Umbilical cord (tissue), 2 donors: ENCODE measurements at places on chromosomes 5 and 9. TPM values are rescaled to one million over a fixed set of nuclear protein-coding genes. Genes with fewer than 3 reads are reported as not detected.
A peak's percentile ranks its signal among the peaks of the same experiment; 100 is the strongest.

DNA sequence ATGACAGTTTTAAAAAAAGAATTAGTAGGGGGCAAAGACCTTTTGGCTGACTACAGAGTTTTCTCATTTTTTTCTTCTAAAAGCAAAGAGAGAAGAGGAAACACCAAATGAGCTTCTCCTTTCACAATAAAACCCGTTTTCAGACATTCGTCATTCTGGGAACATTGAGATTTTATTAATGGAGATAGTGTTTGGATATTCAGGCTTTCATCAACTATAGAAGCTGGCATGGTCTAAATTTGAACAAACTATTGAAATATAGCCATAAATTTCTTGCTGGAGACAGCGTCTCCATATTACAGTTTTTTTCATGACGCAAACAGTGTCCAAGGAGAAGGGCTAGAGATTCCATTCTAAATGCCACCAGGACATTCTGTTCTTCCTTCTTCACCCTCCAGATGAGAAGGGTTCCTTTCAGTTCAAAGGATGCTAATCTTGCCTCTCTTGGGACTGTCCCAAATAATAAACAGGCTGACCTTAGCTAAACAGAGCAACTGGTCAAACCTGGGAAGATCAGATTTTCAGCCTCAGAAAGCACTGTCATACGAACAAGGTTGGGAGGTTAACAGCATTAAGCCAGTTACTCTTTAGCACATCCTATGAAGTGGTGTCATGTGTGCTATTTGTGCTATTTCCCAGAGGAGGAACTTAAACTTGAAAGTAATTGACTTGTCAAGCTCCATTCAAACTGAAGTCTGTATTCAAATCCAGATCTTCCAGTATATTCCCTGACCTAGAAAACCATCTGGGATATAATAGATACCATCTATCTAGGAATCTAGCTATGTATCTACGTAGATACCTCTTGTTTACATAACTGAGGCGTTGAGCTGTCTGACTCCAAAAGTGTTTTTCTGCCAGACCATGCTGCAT is 125.6 kb downstream of the LPAR1 start:
- DNase-seq, result no peak

DNA sequence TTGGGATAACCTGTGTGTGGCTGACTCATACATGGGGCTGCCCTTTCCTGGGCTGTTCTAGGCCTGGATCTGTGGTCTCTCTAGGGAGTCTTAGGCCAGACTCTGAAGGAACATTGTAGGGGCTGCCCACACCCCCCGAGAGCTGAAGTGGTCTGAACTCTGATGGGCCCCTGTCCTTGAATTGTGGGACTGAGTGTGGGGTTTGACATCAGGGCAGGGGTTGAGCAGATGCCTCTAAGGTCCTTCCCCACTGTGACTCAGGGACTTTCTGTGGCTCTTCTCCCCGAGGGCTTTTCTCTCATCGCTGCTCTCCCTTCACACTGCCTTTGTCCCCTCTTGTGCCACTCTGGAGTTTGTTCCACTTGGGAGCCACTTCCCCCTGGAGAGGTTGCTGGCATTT is 215.0 kb downstream of the MELK start:
- no peak for DNase-seq

Gene WNK2
- total RNA-seq, result 10.4 TPM

DNA sequence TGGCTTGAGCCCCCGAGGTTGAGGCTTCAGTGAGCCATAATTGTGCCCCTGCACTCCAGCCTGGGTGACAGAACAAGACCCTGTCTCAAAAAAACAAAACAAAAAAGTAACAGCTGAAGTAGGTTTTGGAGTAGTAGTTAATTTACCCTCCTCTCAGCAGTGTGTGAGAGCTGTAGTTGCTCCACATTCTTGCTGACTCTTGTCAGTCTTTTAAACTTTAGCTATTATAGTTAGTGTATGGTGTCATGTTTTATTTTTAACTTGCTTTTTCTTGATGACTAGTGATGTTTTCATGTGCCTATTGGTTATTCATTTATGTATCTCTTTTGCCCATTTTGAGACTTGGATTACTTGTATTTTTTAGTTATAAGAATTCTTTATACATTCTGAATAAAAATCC is 52.9 kb upstream of the DHFR start:
- no peak for DNase-seq

Gene N4BP3
- total RNA-seq, result 1.7 TPM

GRCh38 chr9:38031594-38031993 is 37.4 kb downstream of the SHB start:
- no peak for DNase-seq

- DNase-seq, result no peak
These were observed 597.4 kb upstream of the PTGER4 start for GRCh38 chr5:40082313-40082712.

Gene GABRA1
- 2.9 TPM for total RNA-seq

- peak; percentile 67 for DNase-seq
These were observed 628 bp downstream of the SYNPO start for GRCh38 chr5:150641006-150641570.

Gene LRRC70
- total RNA-seq, result 1.9 TPM

- peak; percentile 18 for DNase-seq
These were observed 134.0 kb upstream of the MYO10 start for GRCh38 chr5:17069995-17070511.

DNA sequence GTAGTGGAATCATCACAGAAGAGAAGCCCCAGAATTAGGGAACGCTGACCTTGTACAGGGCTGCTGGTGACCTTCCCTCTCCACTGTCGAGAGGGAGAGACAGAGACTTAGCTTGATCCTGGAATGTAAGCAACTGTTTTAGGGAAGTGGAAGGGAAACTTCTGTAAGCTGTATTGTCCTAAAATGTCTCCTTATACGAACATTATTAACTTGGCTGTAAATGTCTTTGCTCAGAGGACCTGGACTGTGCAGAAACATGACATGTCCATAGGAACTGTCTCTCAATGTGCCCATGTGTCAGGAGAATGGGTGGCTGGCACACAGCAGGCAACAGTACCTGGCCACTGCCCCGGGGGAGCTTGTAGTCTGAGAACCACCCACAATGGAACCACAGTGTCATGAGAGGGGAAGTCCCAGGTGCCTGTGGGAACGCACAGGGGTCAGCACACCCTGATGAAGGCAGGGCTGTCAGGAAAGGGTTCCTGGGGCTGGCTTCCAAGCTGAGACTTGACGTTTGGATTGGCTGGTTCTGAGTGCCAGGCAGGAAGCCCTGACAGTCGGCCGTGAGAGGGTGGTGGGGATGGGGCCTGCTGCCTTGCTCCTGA is 34.0 kb downstream of the DAP start:
- no peak for DNase-seq

GRCh38 chr5:142817949-142818431 is 47.8 kb downstream of the ARHGAP26 start:
- no peak for DNase-seq

DNA sequence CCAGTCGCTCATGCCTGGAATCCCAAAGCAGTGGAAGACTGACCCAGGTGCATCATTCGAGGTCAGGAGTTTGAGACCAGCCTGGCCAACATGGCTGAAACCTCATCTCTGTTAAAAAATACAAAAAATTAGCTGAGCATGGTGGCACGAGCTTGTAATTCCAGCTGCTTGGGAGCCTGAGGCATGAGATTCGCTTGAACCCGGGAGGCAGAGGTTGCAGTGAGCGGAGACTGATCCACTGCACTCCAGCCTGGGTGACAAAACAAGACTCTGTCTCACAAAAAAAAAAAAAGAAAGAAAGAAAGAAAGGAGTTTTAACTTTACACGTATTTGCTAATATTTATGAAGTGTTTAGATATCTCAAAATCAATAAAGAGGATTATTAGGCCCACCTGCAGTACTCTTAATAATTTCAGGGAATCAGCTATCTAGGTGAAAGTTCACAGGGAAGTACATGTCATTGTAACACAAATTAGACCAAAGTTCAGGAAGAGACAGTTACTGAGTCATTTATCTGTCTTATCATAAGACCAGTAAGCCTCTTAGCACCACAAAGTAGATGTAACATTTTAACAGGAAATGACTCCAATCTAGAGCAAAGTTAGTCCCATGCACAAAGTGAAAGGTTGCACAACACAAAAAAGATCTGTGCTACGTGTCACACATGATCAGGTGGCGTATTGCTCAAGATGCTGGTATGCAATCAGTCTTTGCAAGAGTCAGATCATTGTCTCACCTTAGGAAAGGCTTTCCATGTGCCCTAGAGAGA is 34.1 kb upstream of the PLIN2 start:
- DNase-seq, result peak; percentile 88

Gene TSSK1B
- total RNA-seq, result 2.9 TPM

DNA sequence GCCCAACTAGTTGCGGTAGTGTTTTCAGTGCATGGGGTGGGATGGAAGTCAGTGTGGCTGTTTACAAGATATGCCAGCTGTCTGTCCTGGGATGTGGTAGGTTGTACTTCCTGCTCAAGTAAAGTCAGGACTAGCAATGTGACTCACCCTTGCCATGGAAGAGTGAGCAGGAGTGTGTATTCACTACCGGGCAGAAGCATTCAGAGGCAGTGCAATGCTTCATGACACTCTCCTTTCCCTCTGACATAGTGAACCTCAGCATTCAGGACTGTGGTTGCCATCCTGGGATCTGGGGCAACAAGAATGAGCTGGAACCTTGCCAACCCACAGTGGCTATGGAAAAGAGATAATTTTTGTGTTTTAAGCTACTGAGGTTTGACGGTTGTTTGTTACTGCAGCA is 68.9 kb downstream of the BOD1 start:
- no peak for DNase-seq

DNA sequence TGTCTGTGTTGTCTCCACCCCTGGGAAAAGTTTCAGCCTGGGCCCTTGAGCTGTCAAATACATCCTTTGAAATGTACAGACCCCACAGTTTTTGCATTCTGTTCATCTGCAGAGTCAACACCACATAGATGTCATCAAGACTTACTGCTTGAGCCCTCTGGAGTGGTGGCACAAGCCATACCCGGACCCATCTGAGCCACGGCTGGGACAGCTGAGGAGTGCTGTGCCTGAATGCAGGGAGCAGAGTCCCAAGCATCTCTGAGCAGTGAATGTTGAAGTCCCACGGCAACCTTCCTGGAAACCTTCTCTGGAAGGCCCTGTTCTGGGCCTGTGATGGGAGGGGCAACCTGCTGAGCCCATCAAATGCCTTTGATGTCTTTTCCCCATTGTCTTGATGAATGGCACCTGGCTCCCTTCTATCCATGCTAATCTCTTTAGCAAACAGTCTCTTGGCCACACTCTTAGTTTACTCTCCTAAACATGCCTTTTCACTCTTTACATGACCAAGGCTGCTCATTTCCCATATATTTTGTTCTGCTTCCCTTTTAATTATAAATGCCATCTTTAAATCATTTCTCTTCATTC is 92.5 kb downstream of the ATPSCKMT start:
- DNase-seq, result no peak

Gene ANKRD31
- total RNA-seq, result 1.2 TPM
